ENCODE measurements at places on chromosomes 12 and 14.
A peak's percentile ranks its signal among the peaks of the same experiment; 100 is the strongest.

DNA sequence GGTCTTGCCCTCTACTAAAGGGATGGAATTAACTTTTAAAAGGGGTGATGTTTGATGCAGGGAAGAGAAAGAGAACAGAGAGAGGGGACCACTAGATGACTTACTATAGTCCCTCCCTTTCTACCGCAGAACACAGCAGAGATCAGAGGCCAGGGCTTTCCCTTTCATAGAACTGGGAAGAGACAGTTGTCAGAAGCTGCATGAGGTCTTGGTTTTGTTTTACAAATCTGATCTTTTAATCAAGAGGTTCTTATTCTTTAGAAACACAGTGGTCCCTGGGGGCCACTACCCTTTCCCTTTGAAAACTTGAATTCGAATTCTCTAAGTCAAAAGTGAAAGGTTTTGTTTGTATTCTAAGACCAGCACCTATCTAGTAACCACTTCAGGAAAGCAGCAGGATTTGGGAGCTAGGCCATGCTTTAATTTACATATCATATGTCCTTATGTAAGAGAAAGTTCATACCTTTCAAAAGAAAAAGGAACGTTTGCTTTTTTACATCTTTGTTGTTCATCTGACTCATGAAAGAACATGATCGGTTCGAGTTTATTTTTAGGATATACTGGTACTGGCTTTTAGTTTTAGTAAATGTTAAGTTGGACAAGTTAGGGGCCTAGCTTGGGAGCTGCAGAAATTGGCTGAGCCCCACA lies 6.3 kb downstream of the FBXL14 start:
- DNase-seq = no peak

GRCh38 chr12:47808574-47809365 lies 10.9 kb downstream of the HDAC7 start:
- DNase-seq = peak; percentile 76

- no peak for DNase-seq
Observed at GRCh38 chr14:58665773-58666500, 28.2 kb downstream of the DACT1 start.

DNA sequence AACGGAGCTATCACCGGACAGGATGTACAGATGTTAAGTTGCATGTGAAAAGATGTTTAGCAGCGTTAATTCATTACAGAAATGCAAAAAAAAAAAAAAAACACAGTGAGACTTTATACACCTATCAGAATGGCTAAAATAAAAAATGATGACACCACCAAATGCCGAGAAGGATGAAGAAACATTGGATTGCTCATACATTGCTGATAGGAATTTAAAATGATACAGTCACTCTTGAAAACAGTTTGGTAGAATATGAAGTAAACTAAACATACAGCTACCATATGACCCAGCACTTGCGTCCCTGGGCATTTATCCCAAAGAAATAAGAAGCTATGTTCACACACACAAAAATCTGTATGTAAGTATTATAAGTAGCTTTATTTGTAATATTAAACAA lies 574.1 kb downstream of the SLC16A7 start:
- DNase-seq = no peak

DNA sequence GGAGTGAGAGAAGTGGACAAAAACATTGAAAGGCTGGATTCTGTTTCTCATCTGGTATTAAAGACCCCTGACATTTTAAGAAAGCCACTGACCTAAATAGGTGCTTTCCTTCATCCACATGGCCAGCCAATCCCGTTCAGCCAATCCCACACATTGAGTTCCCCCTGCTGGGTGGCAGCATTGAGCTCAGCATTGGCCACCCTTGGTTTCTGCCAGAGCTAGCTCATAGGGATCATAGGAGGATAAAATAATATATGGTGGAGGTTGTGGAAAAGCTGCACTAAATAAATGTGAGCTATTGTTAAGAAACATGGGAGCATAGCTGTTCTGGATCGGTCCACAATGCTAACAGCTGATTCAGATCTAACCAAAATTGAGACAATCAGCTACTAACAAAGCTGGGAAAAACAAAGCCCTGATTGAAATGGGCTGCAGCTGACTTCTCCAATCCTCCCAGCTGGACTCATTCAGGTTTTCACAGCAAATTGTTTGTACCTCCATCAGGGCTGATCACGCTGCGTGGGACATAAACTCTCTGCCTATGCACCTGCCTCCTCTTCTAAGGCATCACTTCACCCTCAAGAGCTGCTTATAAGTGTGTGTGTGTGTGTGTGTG lies 256.5 kb downstream of the EMP1 start:
- DNase-seq = no peak

- DNase-seq = no peak
Observed at GRCh38 chr12:53758081-53758729, 6.4 kb upstream of the CISTR start.

- no peak for DNase-seq
Observed at GRCh38 chr12:64510667-64511066, 58.7 kb downstream of the TBK1 start.

DNA sequence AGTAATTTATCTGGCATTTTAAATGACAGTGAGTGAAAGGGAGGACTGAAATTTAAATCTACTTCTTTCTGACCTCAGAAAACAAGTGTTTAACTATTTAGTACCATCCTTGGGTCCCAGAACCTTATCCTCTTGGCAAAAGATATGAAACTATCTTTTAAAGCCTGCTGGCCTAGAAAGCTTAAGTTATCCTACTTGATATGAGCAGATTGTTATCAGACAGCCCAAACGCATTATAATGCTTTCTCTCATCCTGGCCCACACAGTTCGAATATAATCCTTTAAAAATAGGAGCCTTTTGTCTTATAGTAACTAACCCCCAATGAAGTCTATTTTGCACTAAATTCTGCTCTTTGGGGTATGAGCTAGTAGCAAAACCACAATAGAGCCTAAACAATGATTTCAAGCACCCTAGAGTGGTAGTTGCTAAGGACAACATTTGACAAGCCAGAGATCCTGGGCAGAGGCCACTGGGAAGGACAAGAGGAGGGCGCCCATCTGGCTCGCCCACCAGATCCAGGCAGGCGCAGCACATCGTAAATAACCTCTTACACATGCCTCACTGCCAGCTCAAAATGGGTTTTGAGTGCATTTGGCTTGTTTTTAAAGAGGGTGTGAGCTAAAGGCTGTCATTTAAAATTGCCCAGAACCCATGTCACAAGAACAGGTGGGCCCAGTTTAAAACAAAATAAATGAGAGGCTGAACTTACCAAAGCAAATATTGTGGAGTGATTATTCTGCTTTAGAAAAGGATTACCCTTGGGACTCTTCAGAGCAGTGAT lies 37.7 kb upstream of the CRY1 start:
- no peak for DNase-seq

DNA sequence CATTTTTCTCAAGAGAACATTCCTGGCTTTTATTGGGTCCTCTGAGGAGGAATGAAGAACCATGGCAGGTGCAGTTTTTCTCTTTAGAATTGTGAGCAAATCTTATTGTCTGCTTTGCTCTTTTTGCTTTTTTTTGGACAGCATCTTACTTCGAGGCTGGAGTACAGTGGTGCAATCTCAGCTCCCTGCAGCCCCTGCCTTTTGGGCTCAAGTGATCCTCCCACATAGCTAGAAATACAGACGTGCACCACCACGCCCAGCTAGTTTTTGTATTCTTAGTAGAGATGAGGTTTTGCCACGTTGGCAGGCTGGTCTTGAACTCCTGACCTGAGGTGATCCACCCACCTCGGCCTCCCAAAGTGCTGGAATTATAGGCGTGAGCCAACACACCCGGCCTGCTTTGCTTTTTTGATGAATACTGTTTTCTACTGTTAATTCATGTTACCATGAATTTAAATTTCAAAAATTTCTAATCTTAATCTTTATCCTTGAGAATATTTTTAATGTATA lies 71.5 kb downstream of the POLR3B start:
- no peak for DNase-seq

DNA sequence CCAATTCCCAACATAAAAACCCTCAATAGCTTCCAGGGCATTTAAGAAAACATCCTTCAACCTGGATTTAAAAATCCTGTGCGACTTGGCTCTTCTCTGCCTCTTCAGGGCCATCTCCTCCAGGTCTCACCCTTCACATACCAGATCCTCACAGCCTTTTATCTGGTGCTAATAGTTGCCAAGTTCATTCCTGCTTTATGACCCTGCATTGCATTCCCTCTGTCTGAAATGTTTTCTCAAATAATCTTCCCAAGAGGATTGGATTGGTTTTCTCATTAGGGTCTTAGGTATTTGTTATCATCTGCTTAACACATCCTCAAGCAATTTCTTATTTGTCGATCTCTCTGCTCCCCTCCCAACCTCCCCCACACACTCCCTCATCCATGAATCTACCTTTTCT lies 832.0 kb downstream of the GALC start:
- no peak for DNase-seq

- no peak for DNase-seq
Observed at GRCh38 chr12:121668750-121669520, 519 bp downstream of the MORN3 start.

GRCh38 chr14:51844081-51844881 lies 16.1 kb upstream of the GNG2 start:
- DNase-seq = no peak

GRCh38 chr14:24238527-24239037 lies 3.8 kb downstream of the TINF2 start:
- DNase-seq = no peak

- DNase-seq = no peak
Observed at GRCh38 chr12:99284161-99284560, 363.4 kb upstream of the GARIN6 start.

DNA sequence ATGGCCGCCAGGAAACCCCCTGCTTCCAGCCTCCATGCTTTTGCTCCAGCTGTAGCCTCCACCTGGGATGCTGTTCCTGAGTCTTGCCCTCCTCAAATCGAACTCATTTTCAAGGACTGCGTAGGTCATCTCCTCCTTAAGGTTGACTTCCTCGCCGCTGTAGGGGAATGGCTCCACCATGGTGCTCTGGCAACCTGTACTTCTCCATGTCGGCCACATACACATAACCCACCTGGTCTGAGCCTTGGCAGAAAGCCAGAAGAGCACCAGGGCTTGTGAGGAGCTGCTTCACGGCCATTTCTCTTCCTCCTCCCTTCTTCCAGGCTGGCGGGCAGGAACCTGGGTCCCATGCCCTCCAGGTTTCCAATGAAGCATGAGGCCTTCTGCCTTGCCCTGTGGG lies 36.7 kb upstream of the BEGAIN start:
- DNase-seq = no peak

- no peak for DNase-seq
Observed at GRCh38 chr12:116695464-116695725, 42.5 kb downstream of the SPRING1 start.

- DNase-seq = no peak
Observed at GRCh38 chr12:110006115-110006514, 6.9 kb downstream of the ANKRD13A start.

DNA sequence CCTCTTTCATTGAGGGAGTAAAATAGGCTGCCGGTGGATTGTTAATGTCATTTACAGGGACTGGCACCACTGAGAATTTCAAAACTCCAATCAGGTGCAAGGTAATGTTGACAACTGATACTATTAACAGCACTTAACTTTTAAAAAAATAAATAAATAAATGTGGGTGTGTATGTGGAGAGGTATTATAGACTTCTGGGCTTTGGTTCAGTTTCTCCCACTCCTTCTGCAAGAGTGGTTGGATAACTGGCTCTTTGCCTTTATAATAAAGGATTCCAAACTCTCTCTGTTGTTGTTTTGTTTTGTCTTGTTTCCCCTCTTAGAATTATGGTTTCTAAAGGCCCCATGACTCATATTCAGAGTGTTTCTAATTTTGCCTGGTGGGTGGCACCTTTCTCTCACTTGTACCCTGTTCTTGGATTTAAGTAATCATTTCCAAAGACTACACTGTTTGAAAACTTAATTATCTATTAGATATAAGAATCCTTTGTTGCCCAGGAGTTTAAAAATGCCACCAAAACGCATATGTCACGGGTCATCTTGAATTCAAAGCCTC lies 151.6 kb upstream of the ARID2 start:
- no peak for DNase-seq

GRCh38 chr14:104048758-104049507 lies 36.6 kb upstream of the ASPG start:
- DNase-seq = no peak

DNA sequence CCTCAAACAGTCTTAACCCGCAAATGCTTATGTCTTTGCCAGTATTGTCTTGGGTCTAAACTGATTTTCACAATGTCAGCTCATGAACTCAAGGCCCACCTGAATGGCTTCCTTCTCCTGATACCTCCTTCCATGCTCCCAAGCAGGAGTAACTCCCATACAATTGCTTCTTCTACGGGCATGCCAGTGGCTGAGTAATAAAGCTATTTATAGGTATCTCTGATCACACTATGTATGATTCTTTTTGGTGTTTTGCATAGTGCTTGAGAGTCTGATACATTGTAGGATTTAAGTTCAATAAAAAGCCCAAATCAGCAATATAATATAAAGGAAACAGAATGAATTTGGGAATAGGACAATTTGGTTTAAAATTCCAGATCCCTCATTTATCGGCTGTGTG lies 235.0 kb upstream of the DCN start:
- no peak for DNase-seq

GRCh38 chr14:50532502-50533240 lies at the start of gene MAP4K5:
Gene MAP4K5, minus strand, starts transcription at chr14:50532569. Its CDS starts 520 bp downstream, at chr14:50532049.
- DNase-seq = peak; percentile 80

- no peak for DNase-seq
Observed at GRCh38 chr12:114191581-114191980, 214.4 kb downstream of the TBX5 start.

GRCh38 chr14:95248432-95248831 lies 71.3 kb downstream of the CLMN start:
- no peak for DNase-seq

DNA sequence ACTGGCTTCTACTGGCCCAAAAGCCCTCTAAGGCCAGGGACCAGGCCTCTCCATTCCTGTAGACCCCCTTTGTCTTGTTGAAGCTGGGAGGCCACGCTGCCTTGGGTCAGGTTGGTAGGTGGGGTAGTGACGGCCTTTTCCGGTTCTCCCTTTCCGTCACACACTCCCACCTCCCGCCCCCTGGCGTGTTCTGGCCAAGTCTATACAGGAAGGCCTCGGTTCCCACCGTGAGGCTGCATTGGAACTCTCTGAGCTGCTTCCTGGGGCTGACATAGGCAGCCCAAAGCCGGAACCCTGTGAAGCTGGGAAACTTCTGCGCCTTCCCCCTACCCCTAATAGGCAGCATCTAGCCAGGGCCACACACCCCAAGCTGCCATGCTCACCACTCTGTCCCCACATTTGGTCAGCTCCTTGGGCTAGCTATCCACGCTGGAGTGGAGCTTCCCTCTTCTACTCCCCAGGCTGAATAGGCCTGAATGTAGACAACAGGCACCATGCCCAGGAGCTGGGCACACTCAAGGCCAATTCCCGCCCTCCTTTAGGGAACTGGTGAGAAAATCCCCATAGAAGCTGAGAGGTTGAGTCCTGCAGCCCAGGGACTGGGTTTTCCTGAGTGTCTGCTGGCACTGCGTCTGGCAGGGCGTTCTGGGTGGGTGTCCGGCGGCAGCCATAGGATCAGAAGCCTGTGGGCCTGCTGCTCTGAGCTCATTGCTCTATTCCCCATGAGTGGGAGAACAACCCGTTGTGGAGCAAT lies 35.7 kb downstream of the RIN3 start:
- no peak for DNase-seq

DNA sequence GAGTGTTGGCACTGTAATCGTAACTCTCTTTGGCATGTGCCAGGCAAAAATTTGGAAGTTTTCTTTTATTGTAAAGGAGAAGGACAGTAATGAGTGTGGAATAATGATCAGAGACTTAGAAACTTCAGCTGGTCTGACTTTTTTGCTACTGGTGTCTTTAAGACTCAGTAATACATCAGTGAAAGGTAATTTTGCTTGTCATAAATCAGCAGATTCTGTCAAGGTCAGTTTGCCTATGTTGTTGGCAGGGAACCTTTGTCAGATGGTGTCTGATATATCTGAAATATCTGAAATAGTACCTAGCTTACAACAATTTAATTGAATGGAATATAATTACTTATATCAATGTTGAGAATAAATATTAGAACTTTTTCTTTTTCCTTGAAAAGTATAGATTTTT lies 516.9 kb downstream of the LRFN5 start:
- no peak for DNase-seq

All from MM.1S (cell line).